Stimulated activated CD4-positive, alpha-beta T cell treated with anti-CD3 and anti-CD28 coated beads, TNF-alpha, amount 100 ng/mL, for 24 hours (primary cell): ENCODE measurements at places on chromosomes 4 and X.
A peak's percentile ranks its signal among the peaks of the same experiment; 100 is the strongest.

- DNase-seq: no peak
These were observed 672.2 kb downstream of the KCTD8 start for GRCh38 chr4:43776371-43776770.

- DNase-seq: no peak
These were observed 20.4 kb downstream of the FLNA start for GRCh38 chrX:154354013-154354412.

DNA sequence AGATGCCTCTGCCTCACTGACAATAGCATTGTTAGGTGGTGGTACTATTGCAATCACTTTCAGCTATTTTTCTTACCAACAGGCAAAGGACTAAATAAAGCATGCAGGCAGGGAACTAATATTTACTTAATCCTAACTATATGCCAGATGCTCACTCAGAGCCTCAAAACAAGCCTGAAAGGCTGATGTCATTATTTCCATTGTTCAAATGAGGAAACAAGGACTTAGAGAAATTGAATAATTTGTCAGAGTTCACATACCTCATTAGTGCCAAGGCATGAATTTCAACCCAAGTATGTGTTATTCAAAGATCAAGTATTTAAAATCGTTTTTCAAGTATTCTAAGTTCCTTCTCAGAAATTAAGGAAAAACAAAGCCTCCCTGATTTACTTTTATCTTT is 374.9 kb upstream of the TECRL start:
- no peak for DNase-seq

GRCh38 chr4:85783483-85783882 is 308.5 kb downstream of the ARHGAP24 start:
- DNase-seq: no peak

DNA sequence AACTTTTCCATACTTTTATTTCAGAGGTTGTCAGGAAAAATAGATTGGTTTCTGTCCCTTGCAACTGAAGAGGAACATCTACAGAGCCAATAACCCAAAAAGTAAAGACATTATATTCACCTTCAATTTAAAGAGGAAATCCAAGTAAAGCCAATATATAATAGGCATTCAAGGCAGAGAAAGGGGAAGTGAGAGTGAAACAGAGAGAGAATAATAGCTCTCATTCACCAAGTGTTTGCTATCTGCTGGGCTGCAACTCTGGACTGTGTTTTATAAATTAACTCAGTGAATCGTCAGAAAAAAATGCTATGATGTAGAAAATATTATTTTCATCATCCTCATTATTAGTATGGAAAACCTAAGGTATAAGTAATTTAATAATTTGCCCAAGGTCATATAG is 448.5 kb downstream of the TRAM1L1 start:
- DNase-seq: no peak

GRCh38 chrX:24860140-24860539 is 155.6 kb downstream of the ARX start:
- no peak for DNase-seq

GRCh38 chr4:38311495-38312126 is 351.4 kb downstream of the PTTG2 start:
- no peak for DNase-seq

DNA sequence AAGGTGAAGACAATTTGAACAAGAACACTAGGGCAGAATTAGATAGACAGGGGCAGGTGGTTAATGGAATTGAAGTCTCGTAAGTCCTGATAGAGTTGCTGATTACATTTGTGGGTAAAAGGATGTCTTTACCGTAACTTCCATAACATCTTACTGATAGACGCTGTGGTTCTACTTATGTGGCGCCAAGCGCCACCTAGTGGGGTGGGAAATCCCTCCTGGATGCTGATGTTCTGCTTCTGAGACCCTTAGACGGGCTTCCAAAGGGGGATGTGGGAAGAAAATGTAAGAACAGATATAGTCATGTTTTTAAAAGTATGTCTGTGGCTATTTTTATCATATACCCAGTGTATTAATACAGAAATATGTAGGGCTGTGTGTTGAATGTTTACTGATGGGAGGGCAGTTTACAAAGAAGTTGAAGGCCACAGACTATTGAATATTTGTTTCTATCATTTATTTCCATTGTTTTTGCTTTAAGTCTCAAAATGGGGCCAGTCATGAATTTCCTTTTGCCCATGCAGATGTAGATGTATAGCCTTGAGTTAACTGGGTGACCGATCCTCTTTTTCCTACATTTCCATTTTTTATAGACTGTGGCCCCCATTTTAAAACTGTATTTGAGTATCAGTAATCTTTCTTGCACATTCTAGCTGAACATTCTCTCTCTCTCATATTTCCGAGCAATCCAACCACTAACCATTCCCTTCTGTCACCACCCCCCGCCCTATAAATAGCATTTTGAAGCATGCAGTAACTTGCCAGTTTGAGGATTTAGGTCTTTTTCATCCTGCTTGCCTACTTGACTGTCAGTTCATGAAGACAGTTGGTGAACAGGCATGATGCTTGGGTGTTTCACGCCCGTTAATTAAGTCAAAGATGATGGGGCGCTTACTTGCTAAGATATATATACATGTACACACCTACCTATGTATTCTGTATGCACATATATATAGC is 12.1 kb upstream of the TLR8 start:
- peak; percentile 23 for DNase-seq

DNA sequence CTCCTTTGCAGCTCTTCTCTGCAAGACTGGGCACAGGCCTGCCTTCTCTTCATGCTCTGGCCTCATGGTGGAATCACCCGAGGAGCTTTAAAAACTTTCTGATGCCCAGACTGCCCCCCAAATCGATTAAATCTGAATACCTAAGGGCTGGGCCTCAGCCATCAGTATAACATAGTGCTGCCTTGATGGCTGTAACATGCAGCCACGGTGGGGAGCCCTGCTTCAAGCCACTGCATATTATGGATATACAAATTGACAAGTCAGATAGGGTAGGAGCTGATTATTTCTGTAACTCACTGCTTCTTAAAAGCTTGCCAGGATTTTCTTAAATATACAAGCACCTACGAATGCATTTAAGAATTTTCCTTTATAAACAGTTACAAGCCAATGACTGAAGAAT is 40.5 kb downstream of the GPM6B start:
- DNase-seq: no peak

GRCh38 chrX:43655151-43656004 is 721 bp upstream of the MAOA start:
- DNase-seq: no peak

DNA sequence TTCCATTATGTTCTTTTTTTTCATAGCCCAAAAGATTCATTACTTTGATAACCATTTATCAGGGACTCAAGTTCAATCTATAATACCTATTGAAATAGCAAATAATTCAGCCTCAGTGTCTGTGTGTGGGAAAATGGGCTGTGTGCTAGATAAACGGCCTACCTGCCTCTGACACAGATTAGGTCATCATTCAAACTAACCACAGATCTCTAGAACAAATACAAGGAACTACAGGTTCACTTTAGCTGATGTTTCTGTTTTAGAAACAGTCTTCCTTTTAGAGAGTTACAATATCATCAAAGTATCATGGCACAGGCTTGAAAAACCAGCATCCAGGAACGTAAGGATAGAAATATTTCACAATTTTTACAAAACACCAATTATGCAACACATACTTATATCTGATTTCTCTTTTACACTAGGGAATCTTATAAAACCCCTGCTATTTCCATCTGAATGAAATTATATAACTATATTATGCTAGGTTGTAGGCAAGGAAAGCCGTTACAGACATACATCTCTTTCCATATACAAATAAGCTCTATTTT is 56.6 kb upstream of the MAB21L2 start:
- DNase-seq: no peak

- no peak for DNase-seq
These were observed 296.2 kb upstream of the FAT1 start for GRCh38 chr4:187019896-187020295.

GRCh38 chr4:184574861-184575260 is 74.4 kb downstream of the CASP3 start:
- no peak for DNase-seq

GRCh38 chrX:47885501-47885900 is 48.8 kb downstream of the ZNF81 start:
- DNase-seq: no peak

- no peak for DNase-seq
These were observed 597.0 kb downstream of the PCDH18 start for GRCh38 chr4:136935305-136935704.

GRCh38 chr4:123622572-123622971 is 226.0 kb downstream of the SPRY1 start:
- DNase-seq: no peak

DNA sequence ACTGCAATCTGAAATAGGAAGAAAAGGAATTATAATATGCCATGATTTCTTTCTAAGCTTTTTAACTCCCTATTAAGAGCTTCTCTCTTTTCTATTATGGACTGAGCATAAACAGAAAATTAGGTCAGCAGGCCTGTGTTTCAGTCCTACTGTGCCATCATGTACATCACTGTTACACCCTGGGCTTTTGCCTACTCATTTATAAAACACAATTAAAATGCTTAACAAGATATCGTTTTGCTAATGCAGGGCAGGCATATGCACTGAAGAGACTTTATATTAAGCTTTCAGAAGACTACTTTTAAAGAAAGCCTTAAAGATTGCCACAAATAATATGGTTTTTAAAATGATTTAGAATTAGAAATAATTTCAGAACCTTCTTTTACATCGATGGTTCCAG is 828 bp upstream of the BBS12 start:
- DNase-seq: no peak

GRCh38 chr4:99382745-99383360 is 30.3 kb upstream of the ADH1C start:
- no peak for DNase-seq

DNA sequence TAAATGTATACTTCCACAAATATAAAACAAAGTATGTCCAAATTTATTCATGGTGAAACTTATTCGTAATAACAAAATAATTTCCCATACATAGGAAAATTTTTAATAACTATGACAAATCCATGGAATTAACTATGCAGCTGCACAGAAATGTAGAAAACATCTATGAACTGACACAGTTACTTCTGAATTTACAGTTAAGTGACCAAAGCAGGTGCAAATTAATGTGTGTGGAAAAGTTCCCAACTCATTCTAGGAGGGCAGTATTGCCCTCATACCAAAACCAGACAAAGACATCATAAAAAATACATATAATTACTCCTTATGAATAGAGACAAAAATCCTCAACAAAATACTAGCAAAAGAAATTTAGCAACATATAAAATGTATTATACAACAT is 12.5 kb downstream of the LDOC1 start:
- DNase-seq: no peak

- no peak for DNase-seq
These were observed 4.3 kb upstream of the ARHGAP10 start for GRCh38 chr4:147727476-147728028.

DNA sequence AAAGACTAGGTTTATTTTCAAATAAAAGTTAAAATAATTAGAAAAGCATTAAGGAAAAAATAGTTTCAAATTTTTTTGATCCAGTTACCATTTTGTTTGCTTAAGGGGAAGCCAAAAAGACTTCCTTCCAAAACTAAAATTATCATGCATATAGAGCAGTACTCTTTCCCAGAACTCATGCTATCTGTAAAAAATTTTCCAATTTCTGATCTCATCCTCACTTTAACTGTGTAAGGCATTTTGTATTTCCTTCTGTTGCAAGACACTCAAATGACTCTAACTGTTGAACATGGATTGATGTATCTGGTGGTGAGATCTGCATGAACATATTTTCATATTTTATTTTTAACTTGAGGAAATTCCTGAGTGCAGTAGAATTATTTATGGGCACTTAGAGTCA is 150.1 kb downstream of the ADAM29 start:
- DNase-seq: no peak

DNA sequence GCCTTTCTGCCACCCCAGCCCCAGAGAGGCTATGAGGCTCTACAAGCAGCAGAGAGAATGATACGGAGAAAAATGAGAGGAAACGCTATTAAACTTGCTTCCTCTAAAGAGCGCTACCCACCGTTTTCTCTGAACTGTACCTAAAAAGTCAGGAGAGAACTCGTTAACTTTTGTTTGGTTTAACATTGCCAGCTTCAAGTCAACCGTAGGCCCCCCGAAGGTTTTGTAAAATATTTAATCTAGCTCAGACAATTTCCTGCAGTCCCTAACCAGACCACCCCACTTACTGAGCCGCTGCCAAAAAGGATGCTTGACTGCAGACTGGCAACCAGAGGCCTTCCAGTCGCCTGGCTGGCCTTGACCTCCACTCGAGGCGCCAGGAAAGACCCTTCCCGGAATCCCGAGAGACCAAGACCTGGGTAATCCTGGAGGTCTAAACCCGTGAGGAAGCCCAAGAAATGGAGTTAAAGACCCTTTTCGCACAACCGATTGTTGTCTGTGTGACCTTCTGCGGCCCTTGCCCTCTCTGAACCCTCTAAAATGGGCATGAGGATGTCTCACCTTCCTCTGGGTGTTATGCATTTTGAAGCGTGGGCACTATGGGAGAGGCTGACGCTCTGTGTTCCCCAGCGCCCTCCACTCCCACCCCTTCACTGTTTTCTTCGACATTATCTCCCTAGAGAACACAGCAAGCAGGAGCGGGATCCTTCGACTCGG is 86.3 kb downstream of the BCOR start:
- no peak for DNase-seq

DNA sequence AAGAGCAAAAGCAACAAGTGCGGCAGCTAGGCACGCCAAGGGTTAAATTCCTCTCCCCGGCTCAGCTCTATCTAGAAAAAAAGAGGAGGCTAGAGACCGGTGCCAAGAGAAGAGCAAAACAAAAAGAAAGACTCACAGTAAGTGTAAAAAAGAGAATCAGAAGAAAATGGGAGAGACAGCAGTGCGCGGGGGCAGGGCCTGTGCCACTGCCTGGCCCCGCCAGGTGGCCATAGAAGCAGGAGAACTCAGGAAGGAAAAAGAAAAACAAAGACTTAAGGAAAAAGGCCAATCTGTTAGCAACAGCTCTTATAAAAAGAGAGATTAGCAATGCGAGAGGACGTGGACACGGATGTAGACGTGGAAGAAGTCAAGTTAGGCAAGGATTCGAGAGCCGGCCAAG is 3.2 kb downstream of the ACOX3 start:
- DNase-seq: no peak

- DNase-seq: no peak
These were observed 12.2 kb downstream of the DOCK11 start for GRCh38 chrX:118507766-118508165.

- DNase-seq: no peak
These were observed 2.7 kb upstream of the PF4V1 start for GRCh38 chr4:73850261-73850970.

DNA sequence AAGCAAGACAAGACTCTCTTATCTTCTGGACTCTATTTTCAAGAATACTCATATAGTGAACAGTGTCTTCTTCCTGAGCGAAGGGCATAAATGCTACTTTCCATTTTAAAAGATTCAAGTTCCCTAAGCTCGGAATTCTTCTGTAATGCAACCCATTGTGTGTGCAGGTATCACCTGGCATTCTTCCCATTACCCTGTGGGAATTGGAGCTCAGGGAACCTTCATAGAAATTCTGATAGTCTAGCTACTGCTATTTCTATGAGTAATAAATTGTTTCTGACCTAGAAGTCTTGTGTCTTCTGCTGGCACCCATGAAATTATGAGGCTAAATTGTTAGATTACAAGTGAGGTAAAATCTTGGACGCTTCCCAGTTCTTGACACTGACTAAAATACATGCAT is 324.1 kb upstream of the DIPK2B start:
- no peak for DNase-seq

GRCh38 chr4:163175971-163176958 is 9.6 kb upstream of the NAF1 start:
- DNase-seq: no peak

- no peak for DNase-seq
These were observed 7.2 kb upstream of the DDX60L start for GRCh38 chr4:168487282-168488035.

- DNase-seq: no peak
These were observed 994.9 kb upstream of the SLIT2 start for GRCh38 chr4:19256823-19257222.

GRCh38 chr4:177480795-177481194 is 38.6 kb upstream of the AGA start:
- no peak for DNase-seq
